ENCODE measurements at places on chromosomes 13 and 19. TPM values are rescaled to one million over a fixed set of nuclear protein-coding genes. Genes with fewer than 3 reads are reported as not detected.

- no peak for DNase-seq
Measured at GRCh38 chr13:110627761-110628476, 12.6 kb downstream of the NAXD start.

DNA sequence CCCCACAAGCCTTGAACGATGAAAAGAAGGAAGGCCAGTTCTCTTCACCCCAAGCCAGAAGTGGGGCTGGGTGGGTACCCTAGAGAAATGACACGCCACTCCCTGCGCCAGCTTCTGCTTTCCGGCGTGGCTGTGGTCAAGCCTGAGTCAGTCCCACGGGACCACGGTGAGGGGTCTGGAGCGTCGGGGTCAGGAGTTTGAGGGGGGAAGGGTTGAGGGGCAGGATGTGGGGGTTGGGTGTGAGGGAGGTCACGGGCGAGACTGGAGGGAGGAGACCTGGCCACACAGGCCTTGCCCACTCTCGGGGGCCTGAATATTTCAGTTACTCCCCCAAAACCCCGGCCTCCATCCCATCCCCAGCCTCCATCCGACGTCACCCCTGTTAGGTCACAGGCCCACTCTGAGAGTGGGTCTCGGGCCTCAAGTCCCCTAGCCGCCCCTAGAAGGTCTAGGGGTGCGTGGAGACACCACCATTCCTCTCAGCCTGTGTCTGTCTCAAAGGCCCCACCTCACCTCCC lies 500 bp upstream of the IFI30 start:
- DNase-seq: no peak

ZNF723 gene
- total RNA-seq: not detected

DNA sequence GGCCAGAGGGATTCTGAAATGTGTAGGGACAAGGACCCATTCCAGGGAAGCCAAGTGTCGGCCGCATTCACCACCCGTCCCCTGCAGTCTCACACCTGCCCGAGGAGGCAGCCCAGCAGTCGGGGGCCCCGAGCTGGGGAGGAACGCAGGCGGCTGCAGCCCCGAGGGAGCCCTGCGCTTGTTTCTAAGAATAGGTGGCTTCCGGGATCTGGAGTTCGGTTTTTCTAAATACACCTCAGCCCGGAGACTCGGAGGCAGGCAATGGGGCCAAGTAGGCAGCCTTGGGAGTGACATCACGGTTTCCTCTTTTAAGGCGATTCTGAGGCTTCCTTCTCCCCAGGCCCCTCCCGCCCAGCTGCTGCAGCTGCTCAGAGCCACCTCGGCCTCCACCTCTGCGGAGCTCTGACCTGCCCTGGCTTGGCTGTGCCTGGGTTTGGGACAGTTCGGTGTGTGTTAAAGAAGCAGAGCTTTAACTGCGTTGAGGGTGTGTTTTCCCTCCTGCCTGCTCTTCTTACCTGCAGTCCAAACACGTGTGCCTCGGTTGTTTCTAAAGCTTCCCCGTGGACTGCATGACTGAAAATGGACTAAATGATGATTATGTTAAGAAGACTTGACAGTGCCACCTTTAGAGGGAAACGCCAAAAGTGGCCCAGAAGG lies 80.5 kb downstream of the COL4A2 start:
- no peak for DNase-seq

- DNase-seq: peak; percentile 92
Measured at GRCh38 chr19:35879770-35880317, 11.5 kb downstream of the APLP1 start.

DNA sequence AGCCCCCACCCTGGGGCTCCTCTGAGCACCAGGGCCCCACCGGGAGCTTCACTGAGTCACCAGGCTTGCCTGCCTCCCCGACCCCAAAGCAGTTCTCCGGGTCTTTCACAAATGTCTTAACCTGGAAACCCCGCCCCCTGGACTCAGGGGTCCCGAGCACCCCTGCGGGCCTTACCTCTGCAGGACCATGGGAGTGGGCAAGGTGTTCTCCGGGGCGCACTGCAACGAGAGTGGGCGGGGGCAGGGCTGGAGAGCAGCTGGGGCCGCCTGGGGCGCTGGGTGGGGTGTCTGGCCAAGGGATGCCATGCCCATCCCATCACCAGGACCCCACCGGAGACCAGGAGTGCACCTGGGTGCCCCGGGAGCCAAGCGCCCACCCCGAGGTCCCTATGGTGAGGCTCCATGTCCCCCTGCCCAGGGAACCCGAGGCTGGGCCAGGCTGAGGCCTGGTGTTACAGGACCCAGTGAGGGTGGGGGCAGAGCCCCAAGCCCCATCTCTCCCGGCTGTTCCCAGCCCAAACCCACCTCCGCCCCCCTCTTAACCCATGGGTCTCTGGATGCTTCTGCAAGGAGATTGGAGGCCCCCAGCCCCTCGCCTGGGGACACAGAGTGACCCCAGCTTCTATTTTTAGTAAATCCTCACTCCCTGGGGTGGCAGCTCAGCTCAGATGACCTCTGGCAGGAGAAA lies 10.9 kb downstream of the MKNK2 start:
- DNase-seq: no peak

- DNase-seq: no peak
Measured at GRCh38 chr13:105587786-105588185, 947.7 kb downstream of the EFNB2 start.

DNA sequence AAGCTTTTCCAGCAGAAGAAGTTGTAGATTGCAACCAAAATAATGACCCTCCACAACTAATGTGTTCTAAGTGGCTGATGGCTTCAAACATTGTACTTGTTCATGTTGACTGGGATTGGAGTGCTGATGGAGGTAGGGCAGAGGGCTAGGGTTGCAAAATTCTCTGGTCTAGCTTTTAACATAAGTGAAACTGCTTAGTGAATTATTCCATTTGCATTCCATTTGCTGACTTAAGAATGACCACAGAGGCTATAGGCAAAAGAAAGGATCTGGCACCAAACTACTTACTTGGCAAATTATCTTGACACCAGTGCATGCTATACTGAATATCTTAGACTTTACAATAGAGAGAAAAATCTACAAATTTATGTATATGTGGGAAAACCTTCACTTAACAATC lies 287.0 kb downstream of the FGF9 start:
- DNase-seq: no peak

GRCh38 chr19:19366434-19367396 lies 38.8 kb upstream of the GATAD2A start:
- DNase-seq: peak; percentile 87

FBXO46 gene
- 24.3 TPM for total RNA-seq

IGFL1 gene
- not detected for total RNA-seq

- no peak for DNase-seq
Measured at GRCh38 chr19:19021115-19021514, 12.2 kb downstream of the SUGP2 start.

DNA sequence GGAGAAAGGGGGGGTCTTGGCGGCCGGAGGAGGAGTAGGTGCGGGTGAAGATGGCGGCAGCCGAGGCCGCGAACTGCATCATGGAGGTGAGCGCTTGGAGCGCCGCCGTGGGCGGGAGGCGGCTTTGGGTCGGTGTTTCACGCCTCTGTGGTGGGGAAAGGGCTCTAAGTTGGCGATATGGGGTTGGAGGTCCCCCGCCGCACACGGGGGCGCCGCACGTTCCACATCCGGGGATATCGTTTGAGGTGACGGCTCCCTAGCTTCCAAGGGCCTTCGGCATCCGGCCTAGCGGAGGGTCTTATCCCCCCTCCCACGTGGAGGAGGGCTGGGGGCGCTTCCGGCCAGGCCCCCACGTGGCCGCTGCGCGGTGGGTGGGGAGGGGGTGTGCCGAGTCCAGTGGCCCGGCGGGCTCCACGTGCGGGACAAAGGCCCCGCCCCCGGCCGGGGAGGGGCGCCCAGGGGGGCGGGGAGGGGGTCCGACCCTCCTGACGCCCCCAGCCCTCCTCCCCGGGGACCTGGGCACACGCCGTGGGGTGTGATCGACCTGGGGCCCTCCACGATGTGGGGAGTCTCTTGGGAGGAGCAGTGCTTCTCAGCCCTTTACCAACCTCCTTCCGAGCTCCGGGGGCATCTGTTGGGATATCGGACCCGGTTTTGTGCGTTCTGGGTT lies at the start of gene PRMT1:
Gene PRMT1 (plus strand): TSS at position 41 of the 670 bp plus-strand sequence. CDS start 10 bp downstream, at position 51.
- peak; percentile 68 for DNase-seq

- no peak for DNase-seq
Measured at GRCh38 chr19:39078436-39079200, 5.5 kb upstream of the ACP7 start.

GRCh38 chr19:40424637-40425449 lies 949 bp downstream of the SERTAD1 start:
- DNase-seq: peak; percentile 37

- no peak for DNase-seq
Measured at GRCh38 chr13:41162151-41162550, 29.5 kb upstream of the KBTBD6 start.

- DNase-seq: no peak
Measured at GRCh38 chr19:1979017-1979416, 36.5 kb downstream of the BTBD2 start.

NAPA gene
- 90.9 TPM for total RNA-seq

GARIN5A gene
- total RNA-seq: 0.59 TPM

NKG7 gene
- total RNA-seq: not detected

FPR1 gene
- total RNA-seq: not detected

GZMM gene
- total RNA-seq: 2.5 TPM

ZNF724 gene
- total RNA-seq: 21.0 TPM

KLK4 gene
- total RNA-seq: not detected

DNA sequence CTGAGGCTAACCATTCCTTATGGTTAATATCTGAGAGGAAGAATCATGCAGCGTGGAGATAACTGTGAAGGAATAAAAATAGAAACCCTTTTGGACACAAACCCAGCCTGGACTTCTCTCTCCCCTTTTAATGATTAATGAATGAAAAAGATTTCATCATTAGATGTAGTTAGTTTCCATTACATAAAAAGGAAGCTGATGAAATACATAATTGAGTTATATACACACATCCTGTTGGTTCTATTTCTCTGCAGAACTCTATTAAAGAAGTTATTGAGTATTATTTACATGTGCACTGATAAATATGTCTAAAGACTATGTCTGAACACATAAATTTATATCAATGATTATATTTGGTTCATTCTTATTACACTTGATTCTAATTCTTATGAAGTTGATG lies 465.3 kb downstream of the GPC5 start:
- DNase-seq: no peak

GRCh38 chr13:30257468-30258099 lies 49.8 kb downstream of the KATNAL1 start:
- no peak for DNase-seq

GRCh38 chr19:8616861-8617260 lies 6.3 kb upstream of the ADAMTS10 start:
- no peak for DNase-seq

ARL11 gene
- total RNA-seq: not detected

TJP3 gene
- 0.63 TPM for total RNA-seq

- DNase-seq: no peak
Measured at GRCh38 chr13:44103429-44104196, 223.9 kb downstream of the LACC1 start.

- no peak for DNase-seq
Measured at GRCh38 chr19:45494261-45494916, 2.5 kb downstream of the RTN2 start.
